Omental fat pad (tissue), 4 donors: ENCODE measurements at places on chromosomes 16 and 17. TPM values are rescaled to one million over a fixed set of nuclear protein-coding genes. Genes with fewer than 3 reads are reported as not detected.

The MYL4 gene
- total RNA-seq, result not detected

The EPOP gene
- total RNA-seq, result 0.63 TPM

The TBX2 gene
- 3.1 TPM for total RNA-seq

The OR1A1 gene
- not detected for total RNA-seq

The CTF1 gene
- total RNA-seq, result 1.7 TPM

The LITAFD gene
- not detected for total RNA-seq

The MARCHF10 gene
- total RNA-seq, result not detected

The TPSG1 gene
- total RNA-seq, result not detected

The SBK1 gene
- 0.09 TPM for total RNA-seq

The ASB16 gene
- 0.19 TPM for total RNA-seq

The NHLRC4 gene
- total RNA-seq, result 1.1 TPM

The KRTAP9-8 gene
- total RNA-seq, result not detected

The TPSAB1 gene
- total RNA-seq, result 35.6 TPM

DNA sequence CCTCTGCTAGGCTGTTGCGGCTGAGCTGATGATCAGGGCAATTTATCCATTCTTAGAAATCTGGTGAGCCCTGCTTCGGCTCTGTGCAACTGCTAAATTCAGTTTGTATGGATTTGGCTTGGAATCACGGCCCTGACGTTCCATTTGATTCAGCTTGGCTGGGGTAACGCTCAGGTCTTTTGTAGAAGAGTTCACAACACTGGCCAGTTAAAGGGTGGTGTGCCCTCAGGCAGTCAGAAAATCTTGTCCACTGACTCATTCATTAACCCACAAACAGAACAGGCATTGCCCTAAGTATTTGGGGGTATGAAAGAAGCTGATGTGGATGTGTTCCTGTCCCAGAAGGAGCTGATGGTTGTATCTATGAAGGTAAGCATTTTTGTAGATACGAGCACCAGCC is 53.9 kb downstream of the GNAO1 start:
- DNase-seq, result no peak

- DNase-seq, result no peak
Measured at GRCh38 chr16:2038382-2039231, 9.0 kb downstream of the NTHL1 start.

- DNase-seq, result no peak
Measured at GRCh38 chr16:66926961-66927436, 1.7 kb upstream of the RRAD start.

DNA sequence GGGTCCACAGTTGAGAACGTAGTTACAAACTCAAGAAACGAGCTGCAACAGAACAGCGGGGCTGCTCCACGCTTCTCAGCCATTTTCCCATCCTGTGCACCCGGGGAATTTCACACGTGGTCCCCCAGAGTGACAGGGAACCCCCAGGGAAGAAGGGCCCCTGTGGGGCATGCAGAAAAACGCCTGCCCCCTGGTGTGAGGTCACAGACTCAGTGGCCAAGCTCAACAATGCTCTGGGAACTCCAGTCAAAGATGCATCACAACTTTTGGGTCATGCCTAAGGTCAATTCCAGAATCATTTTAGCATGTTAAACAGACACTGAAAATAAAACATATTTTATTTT is 115.4 kb downstream of the ZNF778 start:
- no peak for DNase-seq

DNA sequence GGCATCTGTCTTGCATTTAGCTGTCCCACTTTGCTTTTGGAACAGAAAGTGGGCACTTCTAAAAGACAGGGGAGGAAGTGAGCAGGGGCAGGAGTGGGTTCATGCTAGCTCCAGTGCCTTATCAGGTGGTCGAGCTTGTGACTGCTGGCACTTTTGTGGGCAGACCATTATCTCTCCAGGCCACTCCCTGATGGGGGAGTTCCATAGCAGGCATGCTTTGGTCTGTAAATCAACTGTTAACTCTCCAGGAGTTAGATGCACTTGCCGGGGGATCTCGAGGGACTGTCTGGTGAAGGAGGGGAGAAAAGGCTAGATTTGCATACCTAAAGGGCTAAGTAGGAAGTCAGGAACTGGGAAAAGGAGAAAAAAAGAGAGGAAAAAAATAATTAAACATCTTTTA is 9.3 kb upstream of the CARD14 start:
- no peak for DNase-seq

- no peak for DNase-seq
Measured at GRCh38 chr17:9383826-9384225, 191.8 kb downstream of the STX8 start.

- DNase-seq, result no peak
Measured at GRCh38 chr17:8176197-8176940, at the start of gene TMEM107. Gene TMEM107, minus strand, starts transcription at chr17:8176380. Its CDS starts 94 bp downstream, at chr17:8176286.

- no peak for DNase-seq
Measured at GRCh38 chr17:77124192-77124889, 16.4 kb upstream of the SEC14L1 start.

GRCh38 chr17:81337476-81337879 is 42.4 kb upstream of the SLC38A10 start:
- DNase-seq, result no peak

GRCh38 chr17:65942592-65942991 is 249.3 kb downstream of the CEP112 start:
- no peak for DNase-seq

DNA sequence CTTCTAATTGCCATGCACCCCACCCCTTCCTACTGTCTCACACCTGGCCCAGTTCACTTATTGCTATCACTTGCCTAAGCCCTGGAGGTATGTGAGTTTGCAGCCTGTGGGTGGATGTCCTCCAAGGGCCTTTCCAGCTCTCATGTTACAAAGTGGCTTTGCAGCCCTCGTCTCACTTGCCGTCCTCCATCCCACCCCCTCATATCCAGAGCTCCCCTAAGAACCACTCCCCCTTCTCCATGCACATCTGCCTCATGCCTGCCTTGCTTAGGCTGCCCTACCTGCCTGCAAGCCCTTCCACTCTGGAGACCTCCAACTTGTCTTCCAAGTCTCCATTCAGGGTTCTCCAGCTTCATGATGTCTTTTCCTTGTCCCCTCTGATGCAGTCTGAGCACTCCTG is 119.4 kb upstream of the NLRP1 start:
- no peak for DNase-seq

DNA sequence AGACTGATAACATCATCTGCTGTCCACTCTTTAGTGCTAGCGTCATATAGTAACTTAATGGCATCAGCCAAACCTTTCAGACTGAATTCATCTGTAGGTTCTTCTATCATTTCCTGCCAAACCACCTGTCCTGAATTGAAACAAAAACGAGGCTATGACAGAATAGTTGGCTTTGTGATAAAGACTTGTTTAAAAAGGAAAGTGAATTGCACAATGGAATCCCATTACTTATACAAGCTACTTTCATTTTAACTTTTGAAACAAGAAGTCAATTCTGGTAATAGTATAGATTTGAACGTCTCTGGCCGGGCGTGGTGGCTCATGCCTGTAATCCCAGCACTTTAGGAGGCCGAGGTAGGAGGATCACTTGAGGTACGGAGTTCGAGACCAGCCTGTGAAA is 18.2 kb downstream of the LASP1NB start:
- DNase-seq, result no peak

GRCh38 chr17:49596613-49597244 is 21.1 kb downstream of the NXPH3 start:
- DNase-seq, result no peak

GRCh38 chr17:3639981-3640596 is 3.5 kb downstream of the CTNS start:
- DNase-seq, result no peak
